ENCODE measurements at places on chromosomes 7 and 10.

GRCh38 chr10:787933-788651 is 98.6 kb upstream of the DIP2C start:
- no peak for DNase-seq

DNA sequence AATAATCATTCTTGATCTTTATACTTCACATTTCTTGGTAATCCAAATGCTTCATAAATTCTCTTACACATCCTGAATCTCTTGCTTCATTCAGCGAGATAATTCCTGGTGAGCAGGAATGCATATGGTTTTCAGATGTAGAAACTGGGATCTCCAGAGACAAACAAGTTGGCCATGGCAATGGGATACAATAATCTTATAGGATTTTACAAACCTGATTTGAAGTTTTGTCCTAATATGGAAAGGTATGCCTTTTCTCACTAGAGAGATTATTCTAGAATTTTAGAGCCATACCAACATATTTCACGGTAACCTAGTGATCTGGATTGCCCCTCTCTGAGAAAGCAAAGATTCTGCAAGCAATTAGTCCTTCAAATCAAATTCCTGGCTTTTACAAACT is 13.1 kb upstream of the TRDMT1 start:
- no peak for DNase-seq

DNA sequence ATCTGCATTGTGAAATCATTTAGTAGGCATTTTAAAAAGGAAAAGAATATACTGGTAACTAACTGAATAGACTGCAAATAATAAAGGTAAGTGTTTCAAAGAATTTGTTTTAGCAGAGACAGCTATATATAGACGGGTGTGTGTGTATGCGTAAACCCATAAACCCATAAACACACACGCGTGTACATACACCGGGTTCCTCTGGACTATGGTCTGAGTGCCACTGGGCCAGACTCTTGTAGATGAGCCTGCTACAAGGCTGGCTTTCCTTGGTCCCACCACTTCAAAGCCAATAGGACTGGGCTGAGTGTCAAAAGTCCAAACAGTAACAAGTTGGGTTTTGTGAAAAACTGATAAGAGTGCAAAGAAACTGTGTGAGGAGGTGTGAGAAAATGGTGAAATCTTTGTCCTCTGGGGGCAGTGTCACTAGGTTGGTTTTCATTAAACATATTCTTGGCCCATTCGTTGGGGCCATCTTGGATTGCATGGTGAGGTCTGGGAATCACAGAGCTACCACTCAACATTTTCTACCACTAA is 39.8 kb downstream of the GNA12 start:
- no peak for DNase-seq

DNA sequence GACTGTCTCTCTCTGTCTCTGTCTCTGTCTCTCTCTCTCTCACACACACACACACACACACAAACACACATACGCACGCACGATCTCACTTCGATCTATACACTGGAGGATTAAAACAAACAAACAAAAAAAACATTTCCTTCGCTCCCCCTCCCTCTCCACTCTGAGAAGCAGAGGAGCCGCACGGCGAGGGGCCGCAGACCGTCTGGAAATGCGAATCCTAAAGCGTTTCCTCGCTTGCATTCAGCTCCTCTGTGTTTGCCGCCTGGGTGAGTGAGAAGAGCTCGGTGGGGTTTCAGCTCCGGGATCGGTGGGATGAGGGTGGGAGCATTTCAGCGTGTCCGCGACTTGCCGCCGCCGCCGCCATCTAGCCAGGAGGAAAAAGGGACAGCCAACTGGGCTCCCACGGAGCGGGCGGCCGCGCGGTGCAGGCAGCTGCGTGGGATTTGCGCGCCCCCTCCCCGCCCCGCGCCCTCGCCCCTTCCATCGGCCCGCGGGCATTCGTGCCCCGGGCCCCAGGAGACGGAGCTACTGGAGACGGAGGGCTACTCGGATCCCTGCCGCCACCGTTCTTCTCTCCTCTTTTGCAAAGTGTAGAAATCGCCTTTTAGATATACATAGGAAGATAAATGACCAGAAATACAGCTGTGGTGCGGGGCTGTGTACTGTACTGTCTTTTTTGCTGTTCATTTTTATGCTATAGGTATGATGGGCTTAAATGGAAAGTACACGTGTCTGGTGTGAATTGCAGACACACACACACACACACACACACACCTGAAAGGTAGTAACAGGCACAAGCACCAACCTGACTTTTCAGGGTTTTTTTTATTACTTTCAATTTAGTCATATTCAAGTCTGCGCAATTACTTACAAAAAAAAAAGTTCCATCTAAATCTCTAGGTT is 581 bp downstream of the PTPRZ1 start:
- peak; percentile 86 for DNase-seq

DNA sequence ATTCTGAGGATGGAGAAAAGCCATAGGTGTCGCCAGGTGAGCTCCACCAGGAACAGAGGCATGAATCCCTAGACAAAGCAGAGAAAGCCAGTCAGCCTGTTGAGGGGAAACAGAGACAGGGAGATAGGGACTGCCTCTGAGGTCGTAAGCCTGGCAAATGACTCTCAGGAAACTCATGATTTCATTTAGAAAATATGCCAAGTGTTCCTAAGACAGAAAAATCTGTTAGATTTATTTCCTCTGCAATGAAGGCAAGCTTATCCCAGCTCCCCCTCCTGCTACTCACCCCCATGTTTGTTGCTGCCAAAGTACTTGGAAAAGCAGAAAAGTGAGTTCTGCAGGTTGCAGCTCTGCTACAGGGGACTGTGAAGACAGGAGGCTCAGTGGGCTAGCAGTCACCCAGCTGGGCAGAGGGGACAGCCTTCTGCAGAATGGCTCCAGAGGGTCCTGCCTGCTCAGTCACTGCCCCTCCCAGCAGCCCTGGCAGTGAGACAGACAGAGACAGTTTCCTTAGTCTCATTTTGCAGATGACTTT is 184.3 kb downstream of the ADRA2A start:
- DNase-seq, result no peak

- DNase-seq, result no peak
Measured at GRCh38 chr10:73800560-73801252, 10.7 kb downstream of the NDST2 start.

DNA sequence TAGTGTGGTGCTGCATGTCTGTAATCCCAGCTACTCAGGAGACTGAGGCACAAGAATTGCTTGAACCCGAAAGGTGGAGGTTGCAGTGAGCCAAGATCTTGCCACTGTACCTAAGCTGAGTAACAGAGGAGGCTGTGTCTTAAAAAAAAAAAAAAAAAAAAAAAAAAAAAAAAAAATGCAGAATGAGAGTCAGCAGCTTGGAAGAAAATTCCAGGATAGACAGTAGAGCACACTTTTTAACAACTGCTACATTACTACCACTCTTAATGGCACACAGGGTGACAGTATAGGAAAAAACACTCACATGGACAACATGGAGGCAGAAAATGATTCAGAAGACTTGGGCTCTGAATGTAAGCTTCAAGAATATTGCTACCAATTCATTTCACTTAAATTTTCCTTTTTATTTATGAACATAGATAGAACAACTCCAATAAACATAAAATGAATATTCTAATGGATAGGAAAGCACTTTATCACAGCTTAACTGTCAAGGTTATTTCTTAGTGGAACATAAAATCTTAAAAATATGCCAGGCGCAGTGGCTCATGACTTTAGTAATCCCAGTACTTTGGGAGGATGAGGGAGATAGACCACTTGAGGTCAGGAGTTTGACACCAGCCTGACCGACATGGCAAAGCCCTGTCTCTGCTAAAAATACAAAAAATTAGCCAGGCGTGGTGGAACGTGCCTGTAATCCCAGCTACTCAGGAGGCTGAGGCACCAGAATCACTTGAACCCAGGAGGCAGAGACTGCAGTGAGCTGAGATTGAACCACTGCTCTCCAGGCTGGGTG is 31.5 kb downstream of the CHCHD3 start:
- DNase-seq, result no peak

GRCh38 chr10:70404787-70405036 is 767 bp downstream of the EIF4EBP2 start:
- peak; percentile 44 for DNase-seq

GRCh38 chr7:90453259-90453891 is 16.1 kb upstream of the PTTG1IP2 start:
- DNase-seq, result no peak

DNA sequence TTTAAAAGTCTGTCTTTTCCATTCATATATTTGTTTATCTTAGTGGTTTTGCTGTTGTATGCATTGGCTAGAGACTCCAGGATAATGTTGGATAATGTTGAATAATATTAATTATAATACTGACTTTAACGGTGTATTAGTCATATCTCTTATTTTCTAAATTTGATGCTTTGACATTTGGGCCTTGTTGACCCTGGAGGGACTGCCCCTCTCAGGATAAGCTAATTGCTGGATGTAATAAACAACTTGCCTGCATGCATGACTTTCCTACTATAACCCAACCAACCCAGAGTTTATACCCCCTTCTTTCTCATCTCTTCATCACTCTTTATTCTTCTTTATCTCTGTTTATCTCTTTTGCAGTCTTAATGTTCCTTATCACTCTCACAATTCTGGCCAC is 90.9 kb upstream of the ABI1 start:
- DNase-seq, result no peak

GRCh38 chr7:29723599-29723998 is 82.7 kb upstream of the WIPF3 start:
- no peak for DNase-seq

GRCh38 chr7:96739609-96740008 is 30.0 kb upstream of the SEM1 start:
- DNase-seq, result peak; percentile 81

DNA sequence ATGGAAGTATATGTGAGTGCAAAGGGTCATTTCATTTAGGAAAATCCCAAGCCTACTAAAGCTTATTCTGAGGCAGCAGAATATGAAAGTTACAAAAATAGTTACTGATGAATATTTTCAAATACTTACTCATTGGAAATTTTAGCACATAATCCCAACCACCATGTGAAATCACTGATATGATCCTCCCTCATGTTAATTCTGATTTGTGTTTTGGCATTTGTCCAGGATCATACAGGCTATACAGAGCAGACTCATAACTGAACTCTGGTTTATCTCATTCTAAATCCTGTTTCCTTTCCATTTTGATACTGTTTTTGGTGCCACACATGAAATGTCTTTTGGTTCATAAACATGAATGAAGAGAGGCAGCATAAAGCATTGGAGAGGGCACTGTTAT is 3.4 kb upstream of the FAM24B start:
- no peak for DNase-seq

- peak; percentile 67 for DNase-seq
Measured at GRCh38 chr7:143416565-143417149, 8.0 kb upstream of the EPHA1 start.

- DNase-seq, result no peak
Measured at GRCh38 chr10:75126277-75126676, 14.8 kb downstream of the SAMD8 start.

DNA sequence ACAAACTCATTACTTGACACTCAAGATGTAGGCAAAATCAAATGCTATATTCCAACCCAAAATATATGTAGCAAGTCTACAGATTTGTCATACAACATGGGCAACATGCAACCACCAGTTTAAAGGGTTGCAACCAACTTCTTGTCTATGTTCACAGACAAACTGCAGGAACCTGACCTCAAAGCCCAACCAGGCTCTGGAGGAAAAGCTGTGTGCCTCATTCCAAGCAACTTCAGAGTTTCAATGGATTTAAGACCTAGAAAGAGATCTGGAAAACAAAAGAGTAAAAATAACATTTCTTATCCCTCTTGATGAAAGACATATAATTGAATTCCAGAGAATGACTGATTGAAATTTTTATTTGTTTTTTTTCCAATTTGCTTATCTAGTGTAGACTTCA is 300.5 kb upstream of the ETV1 start:
- no peak for DNase-seq

DNA sequence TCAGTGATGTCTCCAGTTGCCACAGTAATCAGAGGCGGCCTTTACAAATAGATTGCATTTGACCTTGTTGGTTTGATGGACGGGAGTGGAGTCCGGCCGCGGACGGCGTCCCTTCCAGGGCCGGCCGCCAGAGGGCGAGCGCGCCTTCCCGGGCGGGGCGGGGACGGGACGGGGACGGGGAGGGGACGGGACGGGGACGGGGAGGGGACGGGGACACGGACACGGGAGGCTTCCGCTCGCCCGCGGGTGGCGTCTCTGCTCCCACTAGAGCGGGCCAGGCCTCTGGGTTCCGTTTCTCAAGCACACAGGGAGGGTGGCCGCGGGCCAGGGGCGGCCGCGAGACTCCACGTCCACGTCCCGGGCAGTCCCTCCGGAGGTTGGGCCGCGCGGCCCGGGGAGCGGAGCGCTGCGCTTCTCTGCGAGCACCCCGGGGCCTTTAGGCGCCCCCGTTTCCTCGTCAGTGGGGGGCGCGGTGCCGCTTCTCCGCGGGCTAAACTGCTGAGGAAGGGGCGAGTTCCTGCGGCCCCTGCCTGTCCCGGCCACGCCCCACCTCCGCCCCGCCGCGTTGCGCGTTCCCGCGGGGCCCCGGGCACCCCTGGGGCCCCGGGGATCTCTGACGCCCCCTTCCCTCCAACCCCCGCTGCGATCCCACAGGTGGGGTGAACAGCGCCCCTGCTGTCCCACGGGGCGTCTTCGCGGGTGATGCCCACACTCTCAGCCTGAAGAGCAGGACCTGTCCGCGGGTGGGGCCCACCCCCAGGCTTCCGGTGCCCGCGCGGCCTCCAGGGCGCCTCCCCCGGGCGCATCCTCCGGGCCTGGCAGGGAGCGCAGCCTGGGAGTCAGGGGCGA is 84.2 kb upstream of the MKI67 start:
- DNase-seq, result no peak

DNA sequence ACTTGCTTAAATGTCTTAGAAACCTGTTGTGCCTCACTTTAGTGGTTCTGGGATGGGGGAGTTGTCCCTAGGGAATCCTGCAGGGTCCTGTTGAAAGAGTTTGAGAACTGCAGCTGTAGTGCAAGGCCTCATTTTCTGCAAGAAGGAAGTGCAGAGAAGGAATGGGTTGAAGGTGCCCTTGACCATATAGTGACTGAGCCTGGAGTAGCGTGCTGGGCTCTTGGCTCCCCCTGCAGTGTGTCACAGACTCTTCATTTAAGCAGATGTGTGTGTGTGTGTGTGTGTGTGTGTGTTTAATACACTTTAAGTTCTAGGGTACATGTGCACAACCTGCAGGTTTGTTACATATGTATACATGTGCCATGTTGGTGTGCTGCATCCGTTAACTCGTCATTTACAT is 92.2 kb downstream of the GRK5 start:
- DNase-seq, result no peak

- no peak for DNase-seq
Measured at GRCh38 chr10:65793738-65794425, 1132.0 kb upstream of the LRRTM3 start.

GRCh38 chr10:77800738-77801266 is 125.8 kb downstream of the DLG5 start:
- DNase-seq, result no peak

DNA sequence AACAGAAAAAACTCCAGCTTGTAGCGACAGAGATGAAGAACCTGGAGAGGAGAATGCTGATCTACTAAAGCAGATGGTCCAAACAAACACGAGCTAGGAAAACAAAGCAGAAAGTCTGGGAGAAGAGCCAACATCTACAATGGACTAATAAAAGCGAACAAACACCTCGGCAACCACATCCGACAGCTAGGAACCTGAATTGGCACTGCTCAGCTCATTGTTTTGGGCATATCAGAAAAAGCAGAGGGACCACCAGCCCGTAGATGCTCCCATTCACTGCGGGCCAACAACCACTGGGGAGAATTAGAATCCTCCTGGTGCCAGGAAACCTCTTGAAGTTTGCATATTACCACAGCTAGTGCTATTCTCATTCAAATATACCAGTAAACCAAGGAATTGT is 204.7 kb downstream of the NXPH1 start:
- peak; percentile 99 for DNase-seq

- DNase-seq, result no peak
Measured at GRCh38 chr10:121168545-121169216, 317.5 kb downstream of the WDR11 start.

GRCh38 chr7:107355616-107356015 is 114.2 kb upstream of the GPR22 start:
- DNase-seq, result no peak

Measured in NCI-H1417 (cell line).